ENCODE measurements at places on chromosomes 6 and 20.

DNA sequence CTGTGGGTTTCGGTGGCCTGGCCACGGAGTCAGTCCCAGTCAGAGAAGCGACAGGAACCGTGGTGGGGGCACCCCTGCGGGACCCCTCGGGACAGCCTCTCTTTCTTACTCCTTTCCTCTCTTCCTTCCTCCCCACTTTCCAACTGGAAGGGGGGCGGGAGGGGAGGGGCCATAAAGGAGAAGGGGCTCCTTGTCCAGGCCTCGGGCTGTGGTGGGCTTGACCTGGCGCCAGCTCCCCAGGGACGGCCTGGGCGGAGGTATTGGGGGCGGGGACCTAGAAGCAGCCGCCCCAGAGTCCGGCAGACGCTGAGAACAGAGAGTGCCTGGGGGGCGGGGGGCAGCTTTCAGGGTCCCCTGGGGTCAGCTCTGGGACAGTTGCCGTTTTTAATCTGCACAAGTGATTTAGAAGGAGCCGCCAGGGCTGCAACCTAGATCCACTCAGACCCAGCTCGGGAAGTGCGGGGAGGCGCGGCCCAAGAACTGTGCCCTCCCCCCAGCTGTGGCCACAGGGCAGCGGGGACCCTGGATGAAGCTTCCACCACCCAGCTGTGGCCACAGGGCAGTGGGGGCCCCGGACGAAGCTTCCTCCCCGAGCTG is 6.4 kb upstream of the ABHD16B start:
- DNase-seq: no peak

DNA sequence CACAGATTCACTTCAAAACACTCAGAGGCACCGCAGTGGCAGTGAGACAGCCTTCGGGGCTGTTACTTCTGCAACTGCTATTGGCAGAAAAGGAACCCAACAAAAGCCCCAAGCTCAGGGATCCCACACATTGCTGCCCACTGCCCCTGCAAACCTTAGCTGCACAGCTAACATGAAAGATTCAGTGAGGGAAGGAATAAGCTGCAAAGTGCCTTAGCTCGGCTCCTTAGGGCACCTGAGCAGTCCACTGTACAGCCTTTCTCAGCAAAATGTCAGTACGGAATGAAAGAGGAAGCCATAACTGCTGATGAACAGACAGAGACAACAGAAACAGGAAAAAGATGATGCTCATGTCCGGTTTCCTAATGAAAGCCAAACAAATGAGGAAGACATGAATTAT is 179.7 kb upstream of the SHLD1 start:
- DNase-seq: no peak

DNA sequence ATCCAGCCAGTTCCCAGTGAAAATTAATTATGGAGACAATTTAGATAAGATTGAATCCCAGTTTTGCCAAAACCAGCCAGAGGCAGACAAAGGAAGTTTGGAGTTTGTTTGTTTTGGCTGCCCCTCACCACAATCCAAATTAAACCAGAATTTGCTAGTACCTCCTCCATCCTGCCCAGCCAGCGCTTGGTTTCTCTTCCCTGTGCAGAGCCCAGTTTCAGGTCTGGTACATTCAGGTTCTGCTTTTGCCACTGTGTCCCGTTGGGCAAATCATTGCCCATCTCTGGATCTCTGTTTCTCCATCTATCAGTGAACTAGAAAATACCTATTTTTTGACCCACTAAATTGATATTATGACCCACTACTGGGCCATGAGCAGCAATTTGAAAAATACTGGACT is 26.4 kb downstream of the FOXP4 start:
- no peak for DNase-seq

- DNase-seq: no peak
Observed at GRCh38 chr20:56574531-56575142, 41.6 kb downstream of the FAM209B start.
